Activated naive CD4-positive, alpha-beta T cell treated with anti-CD3 and anti-CD28 coated beads for 36 hours (primary cell): ENCODE measurements at places on chromosomes 11 and 22. TPM values are rescaled to one million over a fixed set of nuclear protein-coding genes. Genes with fewer than 3 reads are reported as not detected.

DNA sequence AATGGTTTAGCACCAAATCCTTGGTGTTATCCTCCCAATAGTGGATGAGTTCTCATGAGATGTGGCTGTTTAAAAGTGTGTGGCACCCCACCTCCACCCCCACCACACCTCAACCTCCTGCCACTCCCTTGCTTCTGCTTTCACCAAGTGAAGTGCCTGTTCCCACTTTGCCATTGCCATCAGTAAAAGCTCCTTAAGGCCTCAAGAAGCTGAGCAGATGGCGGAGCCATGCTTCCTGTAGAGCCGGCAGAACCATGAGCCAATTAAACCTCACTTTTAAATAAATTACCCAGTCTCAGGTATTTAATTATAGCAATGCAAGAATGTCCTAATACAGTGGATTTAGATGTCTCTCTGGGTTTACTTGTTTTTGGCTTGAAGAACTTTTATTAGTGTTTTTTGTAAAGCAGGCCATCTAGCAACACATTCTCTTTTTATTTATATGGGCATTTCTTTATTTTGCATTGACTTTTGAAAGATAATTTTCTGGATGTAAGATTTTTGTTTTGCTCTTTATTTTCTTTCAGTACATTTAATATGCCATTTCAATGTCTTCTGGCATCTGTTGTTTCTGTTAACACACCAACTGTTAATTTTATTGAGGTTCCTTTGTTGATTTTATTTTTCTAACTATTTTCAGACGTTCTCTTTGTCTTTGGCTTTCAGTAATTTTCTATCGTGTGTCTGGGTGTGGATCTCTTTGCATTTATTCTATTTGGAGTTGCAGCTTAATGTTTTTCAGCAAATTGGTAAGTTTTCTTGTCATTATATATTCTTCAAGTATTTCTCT is 724.5 kb upstream of the CNTN5 start:
- DNase-seq: no peak

DNA sequence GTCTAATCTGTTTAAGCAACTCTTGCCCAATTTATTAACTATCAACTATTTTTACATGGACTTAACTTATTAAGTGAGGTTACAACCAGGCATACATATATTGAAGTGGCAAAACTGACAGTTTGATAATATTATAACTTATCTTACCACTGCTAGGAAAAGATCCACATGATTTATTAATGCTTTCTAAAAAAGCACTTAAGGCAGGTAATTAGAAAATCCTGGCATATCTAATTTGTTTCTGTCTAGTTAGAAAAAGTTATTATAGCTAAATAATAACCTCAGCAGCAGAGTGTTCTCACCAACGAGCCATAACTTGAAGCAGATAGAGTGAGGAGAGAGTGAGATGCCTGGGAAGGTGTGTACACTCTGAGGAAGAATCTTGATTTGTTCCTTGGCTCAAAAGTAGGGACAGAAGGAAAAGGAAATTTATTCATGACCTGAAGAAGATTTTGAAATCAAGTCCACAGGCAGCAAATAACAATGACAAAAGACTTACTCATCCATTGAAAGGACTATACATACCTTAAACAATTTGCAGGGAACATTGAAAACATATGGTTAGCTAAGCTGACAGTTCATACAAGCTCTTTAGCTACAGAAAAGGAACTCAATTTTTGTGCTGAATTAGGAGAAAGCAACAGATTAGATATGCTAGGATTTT is 7.1 kb upstream of the MUC15 start:
- DNase-seq: no peak

- peak; percentile 17 for DNase-seq
These were observed 74.4 kb downstream of the SLC1A2 start for GRCh38 chr11:35344681-35345574.

The HBB gene
- total RNA-seq: not detected

The CLTCL1 gene
- total RNA-seq: 0.57 TPM

- DNase-seq: no peak
These were observed 122.2 kb upstream of the PDGFD start for GRCh38 chr11:104286129-104286528.
